ENCODE measurements at places on chromosomes 11 and 22. TPM values are rescaled to one million over a fixed set of nuclear protein-coding genes. Genes with fewer than 3 reads are reported as not detected.

The PATE4 gene
- polyA plus RNA-seq: 0.20 TPM

The KRTAP5-10 gene
- polyA plus RNA-seq: 0.53 TPM

The IGLL5 gene
- polyA plus RNA-seq: not detected

The CALCA gene
- polyA plus RNA-seq: 12.3 TPM

The OR52I2 gene
- 0.03 TPM for polyA plus RNA-seq

The CHRM1 gene
- not detected for polyA plus RNA-seq

The SORL1 gene
- 41.9 TPM for polyA plus RNA-seq

The ATP5MG gene
- polyA plus RNA-seq: 383 TPM

The DEPDC7 gene
- polyA plus RNA-seq: 8.6 TPM

The MUC15 gene
- polyA plus RNA-seq: 3.2 TPM

The ABCG4 gene
- 1.0 TPM for polyA plus RNA-seq

The GRIA4 gene
- 0.75 TPM for polyA plus RNA-seq

The NFAM1 gene
- 0.81 TPM for polyA plus RNA-seq

The OR8B3 gene
- polyA plus RNA-seq: not detected

The SART1 gene
- polyA plus RNA-seq: 48.6 TPM

The GGTLC3 gene
- polyA plus RNA-seq: 0.18 TPM

The STIM1 gene
- polyA plus RNA-seq: 37.1 TPM

The CARNS1 gene
- polyA plus RNA-seq: 4.4 TPM

The SEPTIN3 gene
- 7.7 TPM for polyA plus RNA-seq

The MAPK1 gene
- polyA plus RNA-seq: 142 TPM
